ENCODE measurements at places on chromosomes 2 and 18.

GRCh38 chr2:96970910-96971309 lies 15.5 kb downstream of the FAM178B start:
- DNase-seq = no peak

GRCh38 chr2:217993817-217994463 lies 8.9 kb downstream of the TNS1 start:
- no peak for DNase-seq

DNA sequence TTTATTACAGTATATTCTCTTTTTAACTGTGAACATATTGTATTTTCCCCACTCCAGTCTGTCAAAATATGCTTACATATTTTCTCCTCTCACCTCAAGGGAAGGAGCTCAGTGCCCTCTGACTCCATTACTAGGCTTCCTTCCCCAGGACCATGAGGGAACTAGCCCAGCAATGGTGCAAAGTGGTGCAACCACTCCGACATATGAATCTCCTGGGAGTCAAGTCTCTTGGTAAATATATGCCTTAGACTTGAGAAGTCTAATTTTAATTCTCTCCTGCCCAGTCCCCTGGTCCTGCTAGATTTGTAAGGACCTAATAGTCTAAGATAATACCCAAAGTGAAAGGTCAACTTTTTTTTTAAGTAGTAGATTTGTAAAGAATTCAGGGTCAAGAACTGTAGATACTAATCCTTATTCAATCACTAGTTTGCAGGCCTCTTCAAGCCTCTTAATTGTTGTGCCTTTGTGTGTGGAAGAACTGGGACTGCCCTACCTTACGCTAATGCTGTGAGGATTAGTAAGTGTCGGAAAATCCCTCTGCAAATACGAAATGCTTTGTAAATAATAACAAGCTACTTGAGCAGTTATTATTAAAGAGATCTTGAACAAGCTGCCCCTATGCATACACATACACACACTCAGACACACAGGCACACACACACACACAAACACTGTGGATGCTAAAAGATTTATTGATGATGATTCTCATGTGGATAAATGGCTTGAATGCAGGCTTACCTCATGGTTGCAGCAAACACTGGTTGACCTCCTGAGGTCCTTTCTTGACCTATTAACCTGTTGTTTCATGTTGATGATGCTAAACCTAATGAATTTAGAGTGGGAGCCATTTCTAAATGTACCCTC lies 251.2 kb upstream of the PARD3B start:
- no peak for DNase-seq

GRCh38 chr2:11941201-11942177 lies 195.1 kb downstream of the LPIN1 start:
- DNase-seq = no peak

DNA sequence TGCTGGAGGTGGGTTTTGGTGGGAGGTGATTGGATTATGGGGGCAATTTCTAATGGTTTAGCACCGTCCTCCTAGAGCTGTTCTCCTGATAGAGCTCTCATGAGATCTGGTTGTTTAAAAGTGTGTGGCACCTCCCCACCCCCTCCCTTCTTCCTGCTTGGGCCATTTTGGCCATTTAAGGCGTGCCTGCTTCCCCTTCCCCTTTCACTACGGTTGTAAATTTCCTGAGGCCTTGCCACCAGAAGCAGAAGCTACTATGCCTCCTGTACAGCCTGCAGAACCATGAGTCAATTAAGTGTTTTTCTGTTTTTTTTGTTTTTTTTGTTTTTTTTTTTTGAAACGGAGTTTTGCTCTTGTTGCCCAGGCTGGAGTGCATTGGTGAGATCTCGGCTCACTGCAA lies 335.7 kb upstream of the HS6ST1 start:
- no peak for DNase-seq

DNA sequence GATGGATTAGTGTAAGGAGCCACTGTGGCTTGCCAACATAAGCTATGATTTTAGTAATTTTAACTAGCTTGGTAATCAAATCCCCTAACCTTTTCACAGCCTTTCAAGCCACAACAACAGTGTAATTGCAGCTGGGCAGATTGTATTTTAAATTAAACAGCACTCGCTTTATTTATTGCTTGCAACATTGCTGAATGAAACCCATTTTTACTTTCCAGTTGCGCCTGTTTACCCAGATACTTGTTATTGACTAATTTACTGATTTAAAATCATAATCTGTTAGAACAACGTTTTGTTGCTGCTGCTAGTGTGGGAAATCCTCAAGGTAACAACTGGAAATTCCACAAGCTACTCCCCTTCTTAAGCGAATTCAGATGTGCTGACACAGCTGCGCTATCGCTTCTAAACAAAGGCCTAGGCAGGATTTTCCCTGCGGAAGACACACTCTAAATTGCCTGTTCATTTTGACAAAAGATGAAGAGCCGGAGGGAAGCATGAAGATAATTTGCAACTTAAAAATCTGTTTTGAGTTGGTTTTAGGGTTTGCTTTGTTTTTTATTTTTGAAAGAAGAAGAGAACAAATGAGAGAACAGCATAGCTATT lies 283.9 kb downstream of the ALPK2 start:
- DNase-seq = no peak

DNA sequence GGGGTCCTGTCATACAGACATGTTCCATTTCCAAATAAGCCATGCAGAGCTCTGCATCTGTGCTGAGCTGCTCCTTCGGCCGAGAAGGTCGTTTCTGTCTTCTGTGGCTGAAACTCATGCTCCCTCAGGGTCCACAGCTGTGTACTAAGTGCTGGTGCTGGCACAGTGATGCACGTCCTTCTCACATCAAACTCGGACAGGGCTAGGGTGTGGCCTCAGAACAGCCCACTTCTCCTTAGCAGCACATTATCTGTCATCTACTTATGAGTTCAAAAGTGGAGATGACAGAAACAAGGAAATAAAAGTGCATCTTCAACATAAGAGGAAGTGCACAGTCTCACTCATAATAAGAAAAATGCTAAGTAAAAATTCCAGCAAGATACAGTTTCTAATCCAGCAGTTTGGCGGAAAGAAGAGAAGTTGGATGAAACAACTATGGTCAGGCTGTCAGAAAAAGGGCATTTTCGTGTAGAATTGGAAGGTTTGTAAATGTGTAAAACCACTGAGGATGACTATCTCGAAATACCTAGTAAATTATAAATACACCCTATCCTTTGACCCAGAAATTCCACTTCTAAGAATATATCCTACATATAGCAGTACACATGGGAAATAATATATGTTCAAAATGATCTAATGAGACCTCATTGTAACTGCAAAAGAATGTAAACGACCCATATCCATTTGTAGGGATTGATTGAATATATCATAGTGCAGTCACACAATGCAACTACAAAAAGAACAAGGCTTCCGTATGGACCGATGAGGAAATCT lies 53.7 kb upstream of the APCDD1 start:
- no peak for DNase-seq

DNA sequence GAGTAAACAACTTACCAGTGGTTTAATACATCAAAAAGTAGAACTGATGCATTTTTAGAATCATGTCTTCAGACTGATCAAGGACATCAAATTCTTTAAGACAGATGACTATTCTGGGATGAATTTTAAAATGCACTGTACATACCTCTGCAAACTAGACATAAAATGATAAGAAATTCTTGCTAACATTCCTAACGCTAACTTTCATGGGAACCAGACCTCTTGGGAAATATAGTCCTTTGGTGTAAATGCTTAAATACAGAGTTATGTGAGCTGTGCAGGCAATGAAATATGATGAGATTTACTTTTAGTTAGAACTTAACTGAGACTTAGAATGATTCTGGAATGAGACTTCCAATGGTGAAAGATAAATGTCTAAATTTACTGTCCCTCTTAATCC lies 562.0 kb downstream of the NR4A2 start:
- no peak for DNase-seq

DNA sequence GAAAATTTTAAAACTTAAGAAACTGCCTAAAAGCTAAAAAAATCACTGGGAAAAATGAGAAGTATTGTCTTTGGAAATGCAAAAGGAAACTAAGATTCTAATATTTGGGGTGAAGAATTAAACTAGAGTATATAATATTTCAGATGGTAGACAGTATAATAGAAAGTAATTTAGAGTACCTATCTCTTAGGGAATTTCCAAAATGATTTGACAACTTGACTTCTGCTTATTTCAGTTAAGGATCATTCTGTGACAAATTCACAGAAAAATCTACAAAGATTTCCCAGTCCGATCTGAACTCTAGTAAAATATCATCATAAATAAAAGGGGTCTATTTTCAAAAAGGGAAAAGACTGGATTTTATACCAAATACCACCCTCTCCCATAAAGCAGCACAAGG lies 99.6 kb downstream of the ATAD2B start:
- DNase-seq = no peak

DNA sequence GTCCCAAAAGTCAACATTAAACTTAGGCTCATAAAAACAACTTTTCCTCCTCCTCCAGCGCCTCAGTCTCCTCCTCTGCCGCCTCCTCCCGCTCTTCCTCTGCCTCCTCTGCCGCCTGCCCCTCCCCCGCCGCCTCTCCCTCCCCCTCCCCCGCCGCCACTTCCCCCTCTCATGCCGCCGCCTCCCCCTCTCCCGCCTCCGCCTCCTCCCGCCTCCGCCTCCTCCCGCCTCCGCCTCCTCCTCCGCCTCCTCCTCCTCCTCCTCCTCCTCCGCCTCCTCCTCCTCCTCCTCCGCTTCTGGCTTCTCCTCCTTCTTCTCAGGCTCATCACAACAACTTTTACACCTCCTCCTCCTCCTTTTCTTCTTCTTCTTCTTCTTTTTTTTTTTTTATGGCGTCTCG lies 599.9 kb downstream of the TMEM182 start:
- no peak for DNase-seq

DNA sequence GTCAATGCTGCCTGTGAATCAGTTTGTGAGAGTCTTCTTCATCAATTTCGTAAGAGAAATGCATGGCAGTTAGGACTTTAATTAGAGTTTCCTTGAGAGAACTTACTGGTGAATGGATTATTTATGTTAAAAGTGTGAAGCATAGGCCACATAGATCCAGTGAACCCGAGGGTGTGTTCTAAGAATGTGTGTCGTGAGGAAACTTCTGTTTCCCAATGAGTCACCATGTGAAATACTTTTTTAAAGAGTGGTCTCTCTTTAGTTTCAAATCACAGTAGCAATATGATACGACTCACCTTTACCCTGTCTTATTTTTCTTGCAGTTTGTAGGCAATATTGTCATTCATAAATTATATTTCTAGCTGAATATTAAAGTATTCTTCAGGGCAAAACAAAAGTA lies 18.5 kb downstream of the THSD7B start:
- no peak for DNase-seq

DNA sequence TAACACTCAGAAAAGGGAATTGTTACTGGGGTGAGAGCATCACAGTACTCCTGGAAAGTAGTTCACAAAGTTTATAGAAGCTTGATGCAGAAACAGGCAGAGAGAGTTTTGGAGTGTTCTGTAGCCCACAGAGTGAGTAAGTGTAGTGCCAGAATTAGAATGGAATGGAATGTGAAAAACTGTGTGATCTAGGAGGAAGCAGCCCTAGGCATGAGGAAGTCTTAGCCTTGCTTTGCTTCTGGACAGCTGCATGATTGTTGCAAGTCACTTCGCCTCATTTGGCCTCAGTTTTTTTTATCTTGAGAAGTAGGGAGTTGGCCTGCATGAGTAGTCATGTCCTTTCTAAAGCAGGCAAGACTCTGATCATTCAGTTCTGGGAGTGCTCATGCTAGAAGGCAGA lies 10.9 kb downstream of the SERPINB12 start:
- DNase-seq = no peak

DNA sequence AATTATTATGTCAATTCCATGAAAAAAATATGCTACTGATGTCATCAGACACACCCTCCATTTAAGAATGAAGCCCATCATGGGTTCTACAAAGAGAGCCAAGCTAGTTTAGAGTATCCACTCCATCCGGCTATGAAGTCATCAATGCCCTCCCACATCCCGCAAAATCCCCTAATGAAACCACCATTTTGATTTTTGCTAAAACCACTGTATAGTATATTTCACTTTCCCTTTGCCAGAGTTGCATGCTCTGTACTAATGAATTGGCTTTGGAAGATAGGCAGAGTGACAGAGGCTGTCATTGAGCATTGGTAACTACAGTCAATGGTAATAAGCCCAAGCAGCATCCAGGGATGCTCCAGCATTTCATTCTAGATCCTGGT lies 118.6 kb downstream of the ANKRD44 start:
- DNase-seq = no peak

DNA sequence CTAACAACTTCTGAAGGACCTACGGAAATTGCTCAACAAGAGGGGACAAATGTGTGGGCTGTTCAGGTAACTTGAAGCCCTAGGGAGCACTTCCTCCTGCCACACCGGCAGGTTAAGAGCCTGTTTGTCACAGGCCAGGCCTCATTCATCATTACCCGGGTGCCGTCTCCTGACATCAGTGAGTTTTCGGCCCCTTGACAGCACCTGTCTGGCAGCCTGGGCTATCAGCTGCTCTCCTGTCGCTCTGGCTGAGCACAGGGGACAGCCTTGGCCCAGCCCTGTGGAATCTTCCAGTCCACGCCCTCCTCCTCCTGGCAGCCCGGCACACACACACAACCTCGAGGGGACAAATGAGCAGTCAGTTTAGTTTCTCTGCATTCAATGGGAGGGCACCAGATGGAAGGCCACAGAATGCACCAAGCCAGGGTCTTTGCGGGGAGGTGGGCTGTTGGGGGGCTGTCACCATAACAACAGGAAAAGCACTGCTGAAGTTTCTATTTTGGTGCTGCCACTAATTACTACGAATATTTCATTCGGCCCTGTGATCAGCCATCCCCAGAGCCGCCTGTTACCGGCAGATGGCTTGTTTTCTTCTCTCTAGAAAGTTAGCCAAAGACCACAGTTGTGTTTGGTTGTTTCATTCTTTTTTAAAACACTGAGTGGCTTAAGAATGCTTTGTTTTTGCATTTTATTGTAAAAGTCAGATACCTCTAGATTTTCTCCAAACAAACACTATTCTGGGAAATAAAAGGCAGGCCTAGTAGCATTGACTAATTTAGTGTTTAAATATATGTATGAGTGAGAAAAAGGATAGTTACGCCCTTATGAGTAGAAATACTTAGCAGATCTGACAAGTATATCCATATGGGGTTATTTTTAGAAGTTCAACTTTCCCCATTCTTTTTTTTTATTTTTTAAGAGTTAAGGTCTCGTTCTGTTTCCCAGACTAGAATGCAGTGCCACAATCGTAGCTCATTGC lies 189.9 kb upstream of the NDUFV2 start:
- DNase-seq = no peak

Measured in esophagus squamous epithelium (tissue), 5 donors.